Kasumi-1 (cell line): ENCODE measurements at places on chromosomes 12 and 14.

DNA sequence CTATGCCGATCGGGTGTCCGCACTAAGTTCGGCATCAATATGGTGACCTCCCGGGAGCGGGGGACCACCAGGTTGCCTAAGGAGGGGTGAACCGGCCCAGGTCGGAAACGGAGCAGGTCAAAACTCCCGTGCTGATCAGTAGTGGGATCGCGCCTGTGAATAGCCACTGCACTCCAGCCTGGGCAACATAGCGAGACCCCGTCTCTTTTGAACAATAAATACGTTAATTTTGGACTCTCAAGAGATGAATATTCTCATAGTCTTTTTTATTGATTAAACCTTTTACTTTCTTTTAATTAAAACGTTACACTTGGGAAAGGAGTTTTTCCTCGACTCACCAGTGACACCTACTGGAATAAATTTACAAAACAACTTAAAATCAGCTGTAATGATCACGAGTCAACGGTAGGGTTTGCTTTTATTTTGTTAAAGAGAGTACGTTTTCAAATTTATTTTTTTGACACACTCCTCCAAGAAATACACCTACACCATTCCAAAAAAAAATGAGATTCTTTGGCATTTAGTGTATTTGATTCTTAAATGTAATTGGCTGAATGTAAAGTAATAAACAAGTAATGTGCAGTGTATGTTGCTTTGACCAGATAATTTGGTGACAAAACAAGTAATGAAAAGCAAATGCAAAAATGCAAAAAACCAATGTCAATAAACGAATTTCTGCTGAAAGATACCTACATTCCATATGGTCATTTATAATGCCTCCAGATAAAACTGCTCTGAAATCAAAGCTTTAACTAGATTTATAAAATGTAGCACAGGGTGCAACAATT is 687 bp upstream of the RPS29 start:
- DNase-seq = peak; percentile 87

GRCh38 chr12:64039281-64039871 is 182.7 kb downstream of the KICS2 start:
- DNase-seq = no peak

- DNase-seq = no peak
These were observed 284.2 kb upstream of the ATP2B1 start for GRCh38 chr12:89992668-89993451.

GRCh38 chr12:2242216-2242615 is 189.4 kb downstream of the CACNA1C start:
- no peak for DNase-seq

DNA sequence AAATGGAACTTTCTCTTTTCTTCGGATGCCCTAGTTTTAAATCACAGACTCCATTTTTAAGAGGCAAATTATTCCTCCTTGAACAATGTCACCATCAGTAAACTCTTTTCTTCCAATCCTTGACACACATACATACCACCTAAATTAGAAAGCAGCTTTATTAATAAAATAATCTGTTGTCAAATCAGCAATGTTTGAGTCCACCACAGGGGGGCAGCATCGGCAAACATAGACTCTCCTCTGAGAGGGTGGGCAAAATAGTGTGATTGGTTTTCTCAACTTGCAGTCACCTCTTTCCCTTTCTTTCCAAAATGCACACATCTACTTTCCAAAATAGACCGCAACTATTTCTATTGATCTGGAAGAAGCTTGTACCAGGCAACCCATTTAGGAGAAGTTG is 438.4 kb upstream of the OR4E1 start:
- peak; percentile 19 for DNase-seq

- DNase-seq = no peak
These were observed 173.2 kb upstream of the MYL2 start for GRCh38 chr12:111093428-111094142.

- DNase-seq = no peak
These were observed at the start of gene ESR2 for GRCh38 chr14:64293976-64294671. Gene ESR2 (minus strand): TSS chr14:64294371. CDS start chr14:64282985, 11,386 bp downstream.

GRCh38 chr14:104425171-104425681 is 154.3 kb upstream of the C14orf180 start:
- no peak for DNase-seq
